Ovary (tissue), 10 donors: ENCODE measurements at places on chromosomes 3 and 15. TPM values are rescaled to one million over a fixed set of nuclear protein-coding genes. Genes with fewer than 3 reads are reported as not detected.
A peak's percentile ranks its signal among the peaks of the same experiment; 100 is the strongest.

DNA sequence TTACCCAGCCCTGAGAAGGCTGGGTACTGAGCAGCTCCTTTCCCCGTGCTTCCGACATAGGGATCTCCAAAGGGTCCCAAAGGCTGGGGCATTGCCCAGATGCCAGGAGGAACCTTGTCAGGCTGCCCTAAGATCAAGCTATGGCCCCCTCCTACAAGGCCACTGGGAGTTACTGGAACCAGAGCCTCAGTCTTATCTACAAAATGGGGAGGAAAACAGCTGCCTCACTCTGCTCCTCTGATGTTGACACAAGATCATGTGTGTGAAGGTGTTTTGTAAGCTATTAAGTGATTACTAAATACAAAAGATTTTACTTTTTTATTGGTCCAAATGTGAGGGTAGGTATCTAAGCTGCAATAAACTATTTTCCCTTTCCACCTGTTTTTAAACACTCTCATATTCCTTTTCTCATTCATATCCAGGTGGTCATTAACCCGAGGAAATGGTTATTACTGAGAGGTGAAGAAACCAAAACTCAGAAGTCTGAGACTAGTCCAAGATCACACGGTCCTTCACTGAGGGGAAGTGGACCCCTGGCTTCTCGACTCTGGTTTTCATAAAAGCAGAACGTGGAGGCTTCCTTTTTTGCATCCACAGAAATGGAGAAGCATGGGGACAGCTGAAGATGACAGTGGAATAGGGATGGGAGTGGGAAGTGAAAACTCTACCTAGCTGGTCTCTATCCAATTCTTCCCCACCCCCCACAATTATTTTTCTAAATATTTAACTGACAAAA is 1.7 kb downstream of the ARPIN start:
- no peak for DNase-seq

Gene PLA2G4B
- polyA plus RNA-seq = 8.6 TPM

Gene BDH1
- 14.4 TPM for polyA plus RNA-seq

- DNase-seq = no peak
These were observed 130.5 kb downstream of the FOXB1 start for GRCh38 chr15:60134609-60135008.

Gene LARP6
- 23.6 TPM for polyA plus RNA-seq

DNA sequence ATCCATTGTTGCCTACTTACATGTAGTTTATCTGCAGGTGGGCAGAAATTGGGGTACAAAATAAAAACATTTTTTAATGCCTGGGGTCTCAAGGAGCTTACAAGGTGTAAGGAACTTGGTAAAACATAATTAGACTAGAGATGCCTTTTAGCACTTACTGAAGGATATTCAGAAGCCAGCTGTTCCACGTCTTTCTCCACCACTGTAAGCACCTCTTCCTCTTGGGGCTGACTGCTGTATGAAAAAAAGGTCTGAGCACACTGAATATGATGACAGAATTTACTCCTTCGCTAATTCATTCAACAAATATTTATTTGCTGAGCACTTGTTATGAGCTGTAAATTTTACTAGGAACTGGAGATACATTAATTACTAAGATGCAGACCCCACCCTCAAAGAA is 539.1 kb downstream of the UNC13C start:
- DNase-seq = no peak

GRCh38 chr15:67915461-67916374 is 75.9 kb upstream of the RNU6-1 start:
- peak; percentile 73 for DNase-seq

Gene P2RY1
- 5.3 TPM for polyA plus RNA-seq

Gene FMN1
- polyA plus RNA-seq = 0.13 TPM

Gene ANKRD63
- polyA plus RNA-seq = not detected

GRCh38 chr3:147411815-147412241 is 2.7 kb downstream of the ZIC1 start:
- no peak for DNase-seq

GRCh38 chr3:99957151-99957796 is 139.6 kb downstream of the CMSS1 start:
- no peak for DNase-seq

Gene NPTN
- polyA plus RNA-seq = 93.8 TPM

DNA sequence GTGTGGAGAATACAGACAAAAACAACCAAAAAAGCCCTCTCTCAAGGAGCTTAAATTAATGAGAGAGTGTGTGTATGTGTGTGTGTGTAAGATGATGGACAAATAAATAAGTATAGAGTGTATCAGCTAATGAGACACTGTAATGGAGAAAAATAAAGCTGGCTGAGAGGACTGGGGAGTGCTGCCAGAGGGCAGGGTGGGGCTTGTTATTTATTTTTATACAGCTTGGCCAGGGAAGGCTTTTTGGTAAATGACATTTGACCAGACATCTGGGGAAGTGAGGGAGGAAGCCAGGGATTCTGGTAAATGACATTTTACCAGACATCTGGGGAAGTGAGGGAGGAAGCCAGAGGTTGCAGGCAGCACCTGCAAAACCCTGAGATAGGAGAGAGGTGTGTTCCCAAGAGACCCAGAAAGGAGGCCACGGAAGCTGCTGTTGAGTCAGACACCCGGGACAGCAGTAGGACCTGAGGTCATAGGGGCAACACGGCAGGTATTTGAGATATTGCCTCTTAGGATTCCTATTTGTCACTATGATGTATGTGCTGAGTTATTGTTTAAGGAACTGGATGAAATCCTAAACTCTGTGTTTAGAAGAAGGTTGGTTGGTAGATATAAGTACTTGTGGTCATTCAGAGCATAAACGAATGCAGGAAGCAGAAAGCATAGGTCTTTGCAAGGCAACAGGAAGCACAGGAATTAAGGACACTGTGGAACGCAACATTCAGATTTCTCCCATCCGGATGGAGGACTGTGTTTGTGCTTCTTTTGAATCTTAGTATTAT is 2.7 kb downstream of the SV2B start:
- no peak for DNase-seq

- no peak for DNase-seq
These were observed 456.3 kb upstream of the KCNMB2 start for GRCh38 chr3:178079966-178080365.

Gene RHOV
- 0.07 TPM for polyA plus RNA-seq

Gene SLC51B
- polyA plus RNA-seq = not detected

DNA sequence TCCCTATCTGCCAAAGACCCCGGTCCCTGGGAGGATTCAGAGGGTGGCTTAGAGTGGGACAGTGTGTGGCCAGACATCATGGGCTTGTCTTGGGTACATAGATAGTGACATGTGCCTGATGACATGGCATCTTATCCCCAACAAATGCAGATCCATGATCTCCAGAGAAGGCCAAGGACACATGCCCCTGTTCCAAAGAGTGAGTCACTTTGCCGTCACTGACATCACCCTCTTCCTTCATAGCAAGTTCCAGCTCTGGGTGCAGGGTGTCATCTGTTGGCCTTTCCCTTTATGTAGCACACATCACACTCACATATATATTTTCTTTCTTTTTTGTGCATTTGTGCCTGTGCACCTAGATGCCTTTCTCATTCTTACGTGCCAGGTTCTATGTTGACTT is 350.5 kb downstream of the LRTM1 start:
- DNase-seq = no peak

DNA sequence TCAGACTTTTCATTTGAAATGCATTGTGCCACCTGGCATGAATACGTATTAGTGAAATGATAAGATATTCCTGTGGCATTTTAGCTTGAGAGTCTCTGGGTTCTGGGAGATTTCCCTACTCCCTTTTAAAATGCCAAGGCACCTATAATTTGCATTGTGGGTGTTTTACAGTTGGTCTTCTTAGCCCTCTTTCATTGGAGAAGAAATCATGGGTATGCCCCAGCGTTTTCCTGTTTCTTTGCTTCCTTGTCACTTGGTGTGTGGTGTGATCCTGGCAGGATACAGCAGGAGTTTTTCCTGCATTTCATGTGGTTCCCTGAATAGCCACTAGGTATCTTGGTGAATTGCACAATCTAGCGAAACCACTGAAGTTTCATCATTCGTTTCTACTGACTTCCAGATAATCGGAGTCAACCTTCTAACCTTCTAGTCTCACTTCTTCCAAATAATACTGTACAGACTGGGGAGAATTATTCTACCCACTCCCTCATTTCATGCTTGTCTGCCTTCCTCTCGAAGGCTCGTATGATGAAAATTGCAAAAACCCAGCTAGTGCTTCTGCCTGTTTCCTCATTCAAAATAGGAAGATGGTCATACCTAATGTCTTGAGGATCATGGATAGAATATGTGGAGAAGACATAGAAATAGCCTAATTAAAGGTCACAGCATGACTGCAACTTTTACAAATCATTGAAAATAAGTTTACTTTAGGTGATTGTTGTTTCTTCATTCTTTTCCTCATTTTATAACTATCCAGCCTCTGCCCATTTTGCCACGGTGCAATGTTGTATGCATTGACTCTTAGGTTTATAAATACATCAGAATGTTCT is 2.6 kb downstream of the BHLHE40 start:
- DNase-seq = no peak

DNA sequence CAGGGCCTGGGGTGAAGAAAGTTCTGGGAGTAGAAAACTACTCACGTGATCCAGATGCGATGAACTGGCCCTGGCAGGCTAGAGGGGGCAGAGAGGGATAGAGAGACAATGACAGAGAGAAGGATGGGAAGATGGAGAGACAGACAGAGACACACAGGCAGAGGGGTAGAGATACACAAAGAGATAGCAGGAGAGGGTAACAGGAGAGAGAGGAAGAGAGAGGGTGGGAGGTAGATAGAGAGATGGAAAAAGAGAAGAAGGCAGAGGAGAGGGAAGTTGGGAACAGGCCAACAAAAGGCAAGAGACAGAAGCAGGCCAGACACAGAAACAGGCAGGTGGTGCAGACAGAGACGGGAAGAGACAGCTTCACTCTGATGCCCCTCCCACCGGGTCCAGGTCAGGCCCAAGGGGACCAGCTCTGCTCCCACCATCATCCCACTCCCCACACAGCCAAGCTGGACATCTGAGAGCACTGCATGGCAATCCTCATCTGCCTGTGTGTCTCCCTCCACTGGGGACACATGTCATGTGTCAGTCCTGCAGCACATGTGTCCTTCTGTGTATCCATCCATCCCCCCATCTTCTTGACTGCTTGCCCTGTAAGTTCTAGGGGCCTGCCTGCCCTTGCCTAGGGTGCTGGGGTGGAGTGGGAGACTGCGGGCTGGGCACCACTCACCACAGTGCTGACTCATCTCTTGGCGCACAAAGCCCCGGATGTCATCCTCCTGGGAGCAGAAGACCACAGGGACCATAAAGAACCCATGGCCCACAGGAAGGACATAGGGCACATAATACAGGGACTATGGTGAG is 2.2 kb upstream of the UCN2 start:
- no peak for DNase-seq

GRCh38 chr3:8239095-8239494 is 262.5 kb upstream of the LMCD1 start:
- no peak for DNase-seq

Gene SELENOT
- polyA plus RNA-seq = 98.1 TPM

DNA sequence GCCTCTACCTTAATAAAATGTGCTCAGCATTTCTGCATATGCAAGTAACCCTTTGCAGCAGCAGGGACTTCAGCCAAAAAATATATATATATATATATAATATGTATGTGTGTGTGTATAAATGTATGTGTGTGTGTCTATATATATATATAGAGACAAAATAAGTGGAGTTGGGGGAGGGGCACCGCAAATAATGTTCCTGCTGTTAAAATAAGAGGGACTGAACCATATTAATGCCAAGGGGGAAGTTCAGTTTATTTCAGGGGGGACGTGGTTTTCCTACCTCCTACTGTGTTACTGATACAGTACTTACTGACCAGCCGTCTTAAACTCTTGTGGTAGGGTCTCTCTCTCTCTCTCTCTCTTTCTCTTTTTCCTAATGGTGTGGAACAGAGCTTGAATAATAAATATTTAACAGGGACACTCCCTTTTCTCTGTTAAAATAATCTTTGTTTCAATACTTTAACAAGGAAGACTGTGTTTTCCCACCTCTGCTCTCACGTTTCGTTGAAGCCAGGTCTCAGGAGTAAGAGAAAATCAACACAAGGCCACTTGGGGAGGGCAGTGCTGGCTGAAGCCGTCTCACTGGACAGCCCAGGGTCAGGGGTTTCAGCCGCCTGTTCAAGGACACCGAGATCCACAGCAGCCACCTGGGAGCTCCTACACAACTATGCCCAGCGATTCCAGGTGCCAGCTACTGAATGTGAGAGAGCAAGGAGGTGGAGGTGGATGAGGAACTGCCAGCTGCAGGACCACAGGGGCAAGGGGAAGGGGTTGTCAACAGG is 42.8 kb upstream of the ADAMTSL3 start:
- DNase-seq = no peak

Gene NR2F2
- polyA plus RNA-seq = 230 TPM
